CD4-positive, alpha-beta memory T cell (primary cell): ENCODE measurements at places on chromosomes 12 and 14. TPM values are rescaled to one million over a fixed set of nuclear protein-coding genes. Genes with fewer than 3 reads are reported as not detected.

DNA sequence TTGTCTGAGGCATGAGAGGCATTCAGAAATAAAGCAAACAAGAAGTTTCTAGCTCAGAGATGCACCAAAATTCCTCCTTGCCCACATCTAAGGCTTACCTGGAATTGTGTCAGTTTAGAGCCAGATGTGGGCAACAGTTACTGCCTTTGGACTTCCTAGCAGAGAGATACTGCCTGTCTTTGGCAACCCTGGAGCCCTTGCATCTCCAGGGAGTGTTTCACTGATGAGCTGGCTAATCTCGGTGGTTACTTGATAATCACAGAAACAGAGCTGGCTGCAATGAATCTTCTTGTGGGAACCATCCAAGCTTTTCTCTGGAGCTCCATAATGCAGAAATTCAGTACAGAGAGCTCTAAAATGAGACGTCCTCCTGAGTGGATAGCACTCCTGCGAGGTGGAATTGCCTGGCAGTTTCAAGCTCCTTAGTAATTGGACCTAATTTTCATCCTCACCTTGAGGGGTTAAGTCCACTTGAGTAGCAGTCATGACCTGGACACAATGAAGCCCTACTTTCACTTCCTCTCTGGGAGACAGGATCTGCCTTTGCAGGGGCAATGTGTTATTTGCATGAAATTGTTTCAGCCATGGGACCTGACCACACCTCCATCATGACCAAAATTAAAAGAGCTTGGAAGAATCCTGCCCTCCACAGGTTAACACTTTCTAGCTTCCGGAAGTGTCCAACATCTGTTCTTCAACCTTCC lies 108.8 kb upstream of the ARHGAP5 start:
- no peak for DNase-seq
- no peaks in the 10 kb centered on the region for H3K36me3 ChIP-seq
- H3K27ac ChIP-seq: no peak overlapping the region

Gene TULP3
- 10.0 TPM for polyA plus RNA-seq

Gene ARHGEF25
- polyA plus RNA-seq: not detected

DNA sequence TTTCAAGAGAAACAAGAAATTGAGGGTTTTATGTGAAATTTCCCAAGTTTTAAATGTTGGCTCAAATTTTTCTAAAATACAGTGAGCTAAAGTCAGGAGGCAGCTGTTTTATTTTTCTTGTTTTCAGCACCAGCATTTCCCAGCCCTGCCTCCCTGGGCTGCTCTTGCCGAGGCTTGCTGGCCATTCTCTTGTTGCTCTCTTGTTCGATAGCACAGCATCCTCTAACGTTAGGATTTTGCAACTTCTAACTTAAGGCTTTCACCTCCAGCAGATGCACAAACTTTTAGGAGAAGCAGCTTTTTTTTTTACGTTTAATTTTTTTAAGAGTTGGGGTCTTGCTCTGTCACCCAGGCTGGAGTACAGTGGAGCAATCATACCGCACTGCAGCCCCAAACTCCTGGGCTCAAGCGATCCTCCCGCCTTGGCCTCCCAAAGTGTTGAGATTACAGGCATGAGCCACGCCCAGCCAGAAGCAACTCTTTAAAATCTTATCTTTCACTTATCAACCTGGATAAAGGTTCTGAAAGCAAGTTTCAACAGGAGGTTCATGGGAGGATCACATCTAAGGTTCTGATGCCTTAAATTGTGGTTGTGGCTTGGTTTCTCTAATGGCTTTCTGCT lies 40.2 kb downstream of the B4GALNT3 start:
- no peaks in the 10 kb centered on the region for H3K36me3 ChIP-seq
- H3K4me1 ChIP-seq: no peaks in the 10 kb centered on the region
- no peaks in the 10 kb centered on the region for H3K27me3 ChIP-seq
- H3K4me3 ChIP-seq: no peak overlapping the region
- H3K27ac ChIP-seq: no peak overlapping the region
- DNase-seq: no peak

- no peaks in the 10 kb centered on the region for H3K36me3 ChIP-seq
- no peaks in the 10 kb centered on the region for H3K4me1 ChIP-seq
- H3K27me3 ChIP-seq: no peaks in the 10 kb centered on the region
- no peak overlapping the region for H3K27ac ChIP-seq
- H3K4me3 ChIP-seq: no peak overlapping the region
- no peak for DNase-seq
Observed at GRCh38 chr12:91767237-91767636, 378.4 kb downstream of the BTG1 start.

- H3K27me3 ChIP-seq: no peaks in the 10 kb centered on the region
- no peak overlapping the region for H3K27ac ChIP-seq
- no peaks in the 10 kb centered on the region for H3K4me1 ChIP-seq
- H3K4me3 ChIP-seq: no peak overlapping the region
- DNase-seq: no peak
- no peaks in the 10 kb centered on the region for H3K36me3 ChIP-seq
Observed at GRCh38 chr14:32594766-32595165, 265.7 kb downstream of the AKAP6 start.

GRCh38 chr12:51937926-51938325 lies 13.6 kb upstream of the ACVR1B start:
- no peaks in the 10 kb centered on the region for H3K36me3 ChIP-seq
- no peak for DNase-seq
- no peaks in the 10 kb centered on the region for H3K27me3 ChIP-seq
- no peak overlapping the region for H3K4me3 ChIP-seq
- no peak overlapping the region for H3K27ac ChIP-seq
- H3K4me1 ChIP-seq: no peaks in the 10 kb centered on the region

DNA sequence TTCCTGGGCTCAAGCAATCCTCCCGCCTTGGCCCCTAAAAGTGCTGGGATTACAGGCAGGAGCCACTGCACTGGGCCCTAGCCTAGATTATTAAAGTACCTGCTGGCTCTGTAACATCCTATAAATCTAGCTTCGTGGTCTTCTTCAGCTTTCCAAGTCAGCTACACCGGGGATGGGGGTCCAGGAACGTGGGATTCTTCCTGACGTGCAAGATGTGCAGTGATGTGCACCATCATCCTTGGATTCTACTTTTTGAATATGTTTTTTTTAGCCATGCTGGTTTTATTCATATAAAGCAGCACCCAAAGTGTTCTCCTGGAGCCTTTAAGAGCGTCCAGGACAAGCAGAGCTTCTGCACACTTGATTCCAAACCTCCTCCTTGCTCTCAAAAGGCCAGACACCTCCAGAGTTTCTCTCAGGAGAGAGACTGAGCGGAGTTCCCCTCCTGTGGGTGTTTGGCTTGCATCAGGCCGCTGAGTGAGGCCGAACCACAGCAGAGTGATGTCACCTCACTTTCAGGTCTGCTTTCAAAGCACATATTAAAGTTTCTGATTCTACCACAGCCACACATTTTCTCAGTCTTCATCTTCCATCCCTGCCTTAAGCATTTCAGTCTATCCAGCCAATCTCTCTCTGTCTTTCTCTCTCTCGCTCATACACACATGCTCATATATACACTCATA lies 33.4 kb downstream of the VCPKMT start:
- H3K4me1 ChIP-seq: peaks cover 75% of the 10 kb centered on the region
- H3K27me3 ChIP-seq: no peaks in the 10 kb centered on the region
- no peaks in the 10 kb centered on the region for H3K36me3 ChIP-seq
- peak overlapping the region; percentile 27 for H3K4me3 ChIP-seq

- H3K27ac ChIP-seq: no peak overlapping the region
- no peaks in the 10 kb centered on the region for H3K36me3 ChIP-seq
- DNase-seq: no peak
Observed at GRCh38 chr12:82968631-82969367, 282.1 kb downstream of the TMTC2 start.

Gene POMT2
- 1.1 TPM for polyA plus RNA-seq

GRCh38 chr12:49716553-49716952 lies 9.3 kb upstream of the FMNL3 start:
- H3K4me3 ChIP-seq: no peak overlapping the region
- DNase-seq: no peak
- H3K27me3 ChIP-seq: no peaks in the 10 kb centered on the region
- H3K36me3 ChIP-seq: no peaks in the 10 kb centered on the region

Gene MYBPC1
- polyA plus RNA-seq: not detected

DNA sequence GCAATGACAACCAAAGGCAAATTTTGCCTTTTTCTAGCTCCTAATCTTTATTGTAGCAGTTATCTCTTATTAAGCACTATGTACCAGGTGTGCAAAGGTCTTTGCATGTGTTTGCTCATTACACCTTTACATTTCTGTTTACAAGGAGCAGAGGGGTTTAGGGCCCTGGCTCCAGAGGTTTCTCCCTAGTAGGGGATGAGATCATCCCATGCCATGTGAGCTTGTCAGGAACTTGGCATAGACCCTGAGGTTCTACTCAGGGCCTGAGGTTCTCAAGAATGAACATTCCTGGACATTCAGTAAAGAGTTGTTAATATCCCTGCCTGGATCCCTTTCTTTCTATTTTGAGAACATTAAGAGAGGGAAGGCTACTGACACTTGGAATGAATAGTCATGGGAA lies 292.0 kb downstream of the RPAP3 start:
- no peak overlapping the region for H3K27ac ChIP-seq
- H3K27me3 ChIP-seq: no peaks in the 10 kb centered on the region
- peaks cover 29% of the 10 kb centered on the region for H3K4me1 ChIP-seq

Gene L2HGDH
- 3.0 TPM for polyA plus RNA-seq

Gene PRH2
- polyA plus RNA-seq: not detected

GRCh38 chr12:75979181-75979580 lies 52.4 kb downstream of the PHLDA1 start:
- H3K27ac ChIP-seq: peak overlapping the region; percentile 79
- H3K4me1 ChIP-seq: peaks cover 39% of the 10 kb centered on the region
- no peak overlapping the region for H3K4me3 ChIP-seq
- DNase-seq: peak; percentile 20
- no peaks in the 10 kb centered on the region for H3K36me3 ChIP-seq

Gene TPI1
- 572 TPM for polyA plus RNA-seq

Gene NGB
- polyA plus RNA-seq: not detected

Gene EML5
- polyA plus RNA-seq: 0.46 TPM

- H3K4me3 ChIP-seq: no peak overlapping the region
- H3K36me3 ChIP-seq: no peaks in the 10 kb centered on the region
- no peak for DNase-seq
Observed at GRCh38 chr12:34107781-34108404, 85.6 kb downstream of the ALG10 start.

DNA sequence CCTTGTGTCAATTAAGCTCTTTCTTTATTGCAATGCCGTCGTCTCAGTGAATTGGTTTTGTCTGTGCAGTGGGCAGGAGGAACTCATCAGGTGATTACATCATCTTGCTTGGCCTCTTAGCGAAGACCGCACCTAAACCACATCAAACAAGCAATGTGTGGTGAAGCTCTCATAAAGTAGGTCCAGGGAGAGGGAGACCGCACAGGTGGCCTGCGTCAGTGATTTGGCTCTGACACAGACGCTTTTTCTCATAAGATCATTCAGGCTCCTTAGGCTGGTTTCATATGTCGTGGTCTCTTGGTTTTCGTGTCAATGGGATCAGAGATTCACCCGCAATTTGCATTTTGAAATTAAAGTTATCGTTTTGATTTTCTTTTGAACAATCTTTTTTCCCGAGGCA lies 6.7 kb upstream of the TESC start:
- peaks cover 13% of the 10 kb centered on the region for H3K4me1 ChIP-seq
- H3K4me3 ChIP-seq: no peak overlapping the region
- no peaks in the 10 kb centered on the region for H3K36me3 ChIP-seq

- no peaks in the 10 kb centered on the region for H3K27me3 ChIP-seq
- H3K36me3 ChIP-seq: no peaks in the 10 kb centered on the region
- no peak for DNase-seq
Observed at GRCh38 chr14:79136071-79137044, 966.2 kb downstream of the NRXN3 start.

- no peaks in the 10 kb centered on the region for H3K36me3 ChIP-seq
- no peaks in the 10 kb centered on the region for H3K4me1 ChIP-seq
- no peak overlapping the region for H3K27ac ChIP-seq
- H3K4me3 ChIP-seq: no peak overlapping the region
Observed at GRCh38 chr14:31084385-31084784, 58.2 kb upstream of the STRN3 start.

Gene CLEC4D
- not detected for polyA plus RNA-seq

Gene NOXRED1
- polyA plus RNA-seq: not detected

DNA sequence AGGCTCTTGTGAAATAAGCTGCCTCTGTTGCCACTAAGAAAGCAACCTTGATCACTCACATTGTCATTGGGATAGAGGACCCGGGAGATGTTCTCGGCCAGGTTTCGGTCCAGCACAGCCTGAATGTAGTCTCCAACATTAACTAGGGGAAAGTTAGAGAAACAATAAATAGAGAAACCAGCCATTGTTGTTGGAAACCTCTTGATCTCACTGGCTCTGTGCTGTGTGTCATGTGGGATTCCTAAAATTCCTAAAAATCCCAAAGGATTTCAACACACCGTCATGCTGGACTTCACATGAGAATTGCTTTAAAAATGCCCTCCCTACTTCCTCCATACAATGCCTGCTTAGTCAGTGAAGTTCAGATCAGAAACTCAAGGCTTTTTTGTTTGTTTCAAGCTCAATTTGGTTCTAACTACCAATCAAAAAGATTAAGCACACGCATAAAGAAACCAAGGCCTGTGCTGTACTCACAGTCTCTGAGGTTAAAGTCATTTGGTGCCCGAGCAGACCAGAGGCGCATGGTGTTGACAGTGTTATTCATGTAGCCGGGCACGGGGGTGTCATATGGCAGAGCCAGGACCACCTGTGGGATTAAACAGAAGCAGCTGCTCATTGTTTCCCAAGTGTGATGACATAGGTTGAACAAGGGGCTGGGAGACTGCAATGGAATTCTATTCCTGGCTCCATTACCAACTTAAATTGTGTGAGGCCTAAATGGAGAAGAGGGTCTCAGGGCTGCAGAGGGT lies 23.6 kb downstream of the PYGL start:
- no peaks in the 10 kb centered on the region for H3K36me3 ChIP-seq
- H3K27ac ChIP-seq: no peak overlapping the region
- H3K4me3 ChIP-seq: no peak overlapping the region
- no peak for DNase-seq

- H3K36me3 ChIP-seq: no peaks in the 10 kb centered on the region
- DNase-seq: no peak
- H3K4me1 ChIP-seq: no peaks in the 10 kb centered on the region
Observed at GRCh38 chr12:43318021-43318420, 234.0 kb downstream of the ADAMTS20 start.

DNA sequence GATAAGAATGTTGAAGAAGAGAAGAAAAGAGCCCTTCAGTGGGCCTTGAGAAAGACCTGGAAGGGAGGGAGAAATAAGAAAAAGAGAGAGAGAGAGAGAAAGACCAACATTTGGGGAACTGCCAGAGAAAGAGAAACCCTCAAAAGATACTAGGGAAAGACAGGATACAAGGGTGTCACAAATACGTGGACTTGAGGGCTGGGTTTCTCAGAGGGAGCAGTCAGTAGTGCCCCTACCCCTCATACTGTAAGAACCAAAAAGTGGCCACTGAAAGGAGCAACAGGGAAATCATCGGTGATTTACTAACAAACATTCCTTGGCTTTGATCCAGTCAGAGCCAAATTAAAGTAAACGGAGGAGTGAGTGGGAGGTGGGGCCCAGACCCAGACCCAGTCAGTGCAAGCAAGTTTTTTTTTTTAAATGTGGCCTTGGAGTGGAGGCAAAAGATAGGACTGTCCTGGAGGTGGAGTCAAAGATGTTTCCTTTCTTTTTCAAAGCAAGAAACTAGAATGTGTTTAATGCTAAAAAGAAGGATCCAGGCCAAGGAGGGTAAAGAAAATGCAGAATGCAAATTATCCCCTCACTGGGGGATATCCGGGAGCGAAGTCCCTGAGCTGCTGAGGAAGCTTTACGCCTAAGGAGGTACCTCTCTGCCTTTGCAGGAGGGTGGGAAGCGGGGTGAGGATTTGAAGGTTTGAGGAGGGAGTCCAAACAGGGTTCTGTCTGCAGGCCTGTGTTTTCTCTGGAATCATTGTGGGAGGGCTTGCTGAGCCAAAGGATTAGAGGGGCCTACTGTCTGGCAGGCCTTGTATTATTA lies 143.5 kb upstream of the AMIGO2 start:
- peaks cover 22% of the 10 kb centered on the region for H3K36me3 ChIP-seq
- no peak for DNase-seq
- no peak overlapping the region for H3K4me3 ChIP-seq
- H3K27ac ChIP-seq: peak overlapping the region; percentile 56

Gene GALNT6
- polyA plus RNA-seq: 9.2 TPM

Gene CLEC2A
- polyA plus RNA-seq: not detected
